ENCODE measurements at places on chromosomes 6 and 20. TPM values are rescaled to one million over a fixed set of nuclear protein-coding genes. Genes with fewer than 3 reads are reported as not detected.
A peak's percentile ranks its signal among the peaks of the same experiment; 100 is the strongest.

- peak; percentile 43 for DNase-seq
Observed at GRCh38 chr6:44002593-44003344, 124.5 kb downstream of the MRPL14 start.

- no peak for DNase-seq
Observed at GRCh38 chr6:50249493-50249892, 199.8 kb upstream of the DEFB112 start.

Gene ARMH2
- not detected for total RNA-seq

Gene RNF8
- 44.2 TPM for total RNA-seq

Gene MATN4
- total RNA-seq, result not detected

Measured in fibroblast of the aortic adventitia (primary cell).